Uterus (tissue), 4 donors: ENCODE measurements at places on chromosomes 1 and 21.

DNA sequence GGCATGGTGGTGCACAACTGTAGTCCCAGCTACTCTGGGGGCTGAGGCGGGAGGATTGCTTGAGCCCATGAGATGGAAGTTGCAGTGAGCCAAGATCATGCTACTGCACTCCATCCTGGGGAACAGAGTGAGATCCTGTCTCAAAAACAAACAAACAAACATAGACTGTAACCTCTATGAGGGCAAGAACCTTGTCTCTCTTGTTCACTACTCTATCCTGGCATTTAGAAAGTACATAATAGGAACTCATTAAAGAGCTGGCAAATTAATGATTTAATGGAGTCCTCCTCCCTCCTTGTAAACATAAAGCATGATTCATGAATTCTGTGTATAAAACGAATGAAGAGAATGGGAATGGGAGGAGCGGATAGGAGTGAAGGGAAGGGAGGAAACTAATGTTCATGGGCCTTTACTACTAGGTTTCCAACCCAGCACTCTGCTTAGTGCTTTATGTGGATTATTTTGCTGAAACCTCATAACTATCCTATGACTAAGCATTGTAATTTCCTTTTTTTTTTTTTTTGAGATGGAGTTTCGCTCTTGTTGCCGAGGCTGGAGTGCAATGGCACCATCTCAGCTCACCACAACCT lies 8.6 kb downstream of the LMOD1 start:
- DNase-seq, result no peak

DNA sequence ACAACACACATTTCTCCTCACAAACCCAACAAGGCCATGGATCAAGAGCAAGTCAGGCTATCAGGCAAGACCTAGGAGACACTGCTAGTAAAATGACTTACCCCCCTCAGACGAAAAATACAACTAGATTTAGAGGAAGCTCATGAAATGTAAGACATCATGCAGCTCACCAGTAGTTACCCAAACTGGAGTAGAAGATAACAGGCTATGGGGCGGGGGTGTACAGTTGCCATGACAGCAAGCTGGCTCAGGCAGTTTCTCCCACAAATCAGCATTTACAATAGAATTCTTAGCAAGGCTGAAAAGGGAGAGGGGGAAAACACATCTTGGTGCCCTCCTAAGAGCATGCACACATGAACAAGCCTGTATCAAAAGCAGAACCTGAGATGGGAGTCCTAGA lies 13.9 kb downstream of the TPM3 start:
- no peak for DNase-seq

DNA sequence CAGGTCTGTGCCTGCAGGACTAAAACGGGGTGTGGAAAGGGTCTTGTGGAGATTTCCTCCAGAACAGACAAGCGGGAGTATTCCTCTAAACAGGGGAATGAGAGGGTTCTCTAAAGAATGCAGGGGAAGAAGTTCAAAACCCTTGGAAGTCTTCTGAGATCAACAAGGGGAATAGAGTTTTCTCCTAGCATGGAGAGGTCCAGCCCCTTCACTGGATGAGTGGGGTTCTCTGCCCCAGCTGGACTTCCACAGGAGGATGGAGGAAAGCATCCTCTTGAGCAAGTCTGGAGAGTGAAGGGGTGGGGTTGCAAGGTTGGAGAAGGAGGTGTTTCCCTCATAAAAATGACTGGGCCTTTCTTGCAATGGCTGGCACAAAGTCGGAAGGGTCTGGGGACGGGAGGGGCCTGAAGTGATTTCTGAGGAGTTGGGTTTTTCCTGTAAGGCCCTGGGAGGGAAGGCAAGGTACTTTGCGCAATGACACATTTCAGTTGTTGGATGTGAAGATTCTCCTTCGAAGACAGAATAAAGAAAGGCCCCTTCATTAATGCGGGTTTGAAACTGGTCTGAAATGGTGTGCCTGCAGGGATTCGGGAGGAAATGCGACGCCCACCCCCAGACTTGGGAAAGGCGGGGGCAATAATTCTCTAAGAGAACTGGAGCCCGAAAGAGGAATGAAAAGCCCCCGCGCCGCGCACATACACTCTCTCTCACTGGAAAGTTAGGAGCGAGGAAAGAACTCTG lies 884 bp downstream of the SPATA6 start:
- peak; percentile 47 for DNase-seq

DNA sequence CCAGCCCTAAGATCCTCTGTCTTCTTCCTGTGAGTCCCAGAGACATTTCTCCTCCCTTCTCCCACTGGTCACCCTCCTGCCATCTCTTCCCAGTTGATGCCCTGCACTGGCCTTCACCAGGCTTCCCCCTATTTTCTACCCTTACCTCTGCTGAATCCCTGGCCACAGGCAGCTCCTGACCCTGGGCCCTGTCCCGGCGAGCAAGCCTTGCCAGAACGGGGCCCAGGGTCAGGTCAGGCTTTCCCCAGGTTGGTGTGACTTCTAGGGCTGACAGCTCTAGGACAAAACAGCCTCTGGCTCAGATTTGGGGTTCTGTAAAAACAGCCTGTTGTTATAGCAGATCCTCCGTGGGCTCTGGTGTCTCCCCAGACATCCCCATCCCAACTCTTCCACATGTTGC lies 52.7 kb upstream of the A3GALT2 start:
- DNase-seq, result no peak

DNA sequence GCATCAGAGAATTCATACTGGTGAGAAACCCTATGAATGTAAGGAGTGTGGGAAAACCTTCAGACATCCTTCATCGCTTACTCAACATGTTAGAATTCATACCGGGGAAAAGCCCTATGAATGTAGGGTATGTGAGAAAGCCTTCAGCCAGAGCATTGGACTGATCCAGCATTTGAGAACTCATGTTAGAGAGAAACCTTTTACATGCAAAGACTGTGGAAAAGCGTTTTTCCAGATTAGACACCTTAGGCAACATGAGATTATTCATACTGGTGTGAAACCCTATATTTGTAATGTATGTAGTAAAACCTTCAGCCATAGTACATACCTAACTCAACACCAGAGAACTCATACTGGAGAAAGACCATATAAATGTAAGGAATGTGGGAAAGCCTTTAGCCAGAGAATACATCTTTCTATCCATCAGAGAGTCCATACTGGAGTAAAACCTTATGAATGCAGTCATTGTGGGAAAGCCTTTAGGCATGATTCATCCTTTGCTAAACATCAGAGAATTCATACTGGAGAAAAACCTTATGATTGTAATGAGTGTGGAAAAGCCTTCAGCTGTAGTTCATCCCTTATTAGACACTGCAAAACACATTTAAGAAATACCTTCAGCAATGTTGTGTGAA lies 12.8 kb downstream of the ZFP69B start:
- no peak for DNase-seq

DNA sequence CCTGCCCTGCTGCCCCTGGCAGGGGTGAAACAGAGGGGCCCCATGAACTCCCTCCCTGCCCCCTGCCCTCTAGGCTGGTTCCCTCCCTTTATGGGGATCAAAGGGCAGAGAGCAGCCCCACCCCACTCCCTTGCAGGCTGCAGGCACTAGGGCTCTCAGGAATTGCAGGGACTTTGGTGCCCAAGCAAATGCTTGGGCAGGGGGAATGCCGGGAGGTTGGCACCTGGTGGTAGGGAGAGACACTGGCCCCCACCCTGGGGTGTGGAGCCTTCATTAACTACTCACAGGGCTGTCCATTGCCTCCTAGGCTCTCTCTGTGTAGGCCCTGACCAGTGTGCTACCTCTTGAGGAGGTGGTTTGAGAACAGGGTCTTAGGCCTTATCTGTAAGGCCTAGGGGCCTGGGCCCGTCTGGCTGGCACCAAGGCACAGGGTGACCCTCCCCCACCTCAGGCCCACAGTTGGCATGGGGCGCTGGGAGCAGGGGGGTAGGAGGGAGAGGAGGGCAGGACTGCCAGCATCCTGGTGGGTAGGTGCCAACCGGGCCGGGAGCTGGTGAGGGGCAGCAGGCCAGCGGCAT lies 4.7 kb downstream of the ZBTB7B start:
- no peak for DNase-seq

DNA sequence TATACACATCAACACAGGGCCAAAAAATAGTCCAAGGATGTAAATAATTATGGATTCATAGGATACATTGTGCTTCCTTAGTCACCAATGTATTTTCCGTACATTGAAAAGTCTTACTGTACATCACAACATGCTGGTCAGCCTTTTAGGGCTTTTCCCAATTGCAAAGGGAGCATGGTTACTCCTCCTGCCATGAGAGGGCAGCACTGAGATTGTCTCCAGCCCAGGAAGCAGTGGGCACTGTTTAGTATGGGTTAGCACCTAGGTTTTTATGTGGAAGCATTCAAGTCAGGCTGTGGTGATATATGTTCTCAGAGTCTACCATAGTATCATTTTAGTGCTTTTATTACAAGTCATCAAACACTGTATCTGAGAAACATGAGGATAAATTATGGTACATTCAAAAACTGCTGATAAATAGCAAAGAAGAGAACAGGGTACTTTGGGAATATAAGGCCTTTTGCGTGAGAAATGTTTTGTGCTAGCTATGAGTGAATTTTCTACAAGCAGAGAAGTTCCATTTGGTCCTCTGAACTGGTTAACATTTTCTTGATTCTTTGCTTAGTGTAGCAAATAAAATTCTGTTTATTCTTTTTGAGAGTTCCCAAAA lies 34.0 kb downstream of the ST6GALNAC5 start:
- no peak for DNase-seq

DNA sequence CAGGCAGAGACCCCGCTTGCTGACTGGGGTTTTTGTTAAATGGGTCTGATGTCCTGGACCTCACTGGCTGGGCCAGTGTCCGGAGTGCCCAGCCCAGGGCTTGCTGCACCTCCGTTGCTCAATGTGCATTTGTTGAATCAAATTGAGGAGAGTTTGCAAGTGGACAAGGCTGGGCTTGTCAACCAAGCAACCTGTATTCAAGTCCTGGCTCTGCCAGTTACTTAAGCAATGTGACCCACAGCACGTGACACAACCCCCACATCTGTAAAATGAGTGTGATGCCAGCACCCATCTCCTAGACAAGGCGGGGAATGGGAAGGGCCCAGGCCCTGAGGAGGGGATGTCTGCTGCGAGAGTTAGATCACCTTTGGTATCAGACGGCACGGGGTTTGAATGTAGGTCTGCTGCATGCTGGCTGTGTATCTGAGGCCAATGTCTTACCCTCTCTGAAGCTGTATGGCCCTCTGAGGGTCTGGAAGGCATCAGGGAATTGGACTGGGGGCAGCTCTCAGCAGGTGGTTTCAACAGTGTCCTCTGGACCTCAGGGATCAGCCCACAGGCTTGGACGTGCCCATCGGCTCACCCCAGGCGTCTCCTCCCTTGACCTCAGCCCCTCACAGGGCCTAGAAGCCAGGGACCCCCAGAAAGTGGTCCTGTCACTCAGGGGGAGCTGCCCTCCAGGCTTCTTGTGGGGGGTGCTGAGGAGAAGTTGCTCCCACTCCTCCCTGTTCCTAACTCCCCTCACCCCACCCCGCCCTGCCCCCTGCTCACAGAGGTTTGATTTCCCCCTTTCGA lies 51.0 kb upstream of the RUNX3 start:
- DNase-seq, result no peak

GRCh38 chr21:44846224-44846484 lies 27.3 kb downstream of the PTTG1IP start:
- no peak for DNase-seq

- DNase-seq, result no peak
Observed at GRCh38 chr21:28473530-28474220, 519.0 kb downstream of the LTN1 start.

- DNase-seq, result no peak
Observed at GRCh38 chr21:8989261-8989711, 1532.1 kb upstream of the TPTE start.

- DNase-seq, result no peak
Observed at GRCh38 chr1:44263568-44264450, 50.5 kb downstream of the DMAP1 start.

DNA sequence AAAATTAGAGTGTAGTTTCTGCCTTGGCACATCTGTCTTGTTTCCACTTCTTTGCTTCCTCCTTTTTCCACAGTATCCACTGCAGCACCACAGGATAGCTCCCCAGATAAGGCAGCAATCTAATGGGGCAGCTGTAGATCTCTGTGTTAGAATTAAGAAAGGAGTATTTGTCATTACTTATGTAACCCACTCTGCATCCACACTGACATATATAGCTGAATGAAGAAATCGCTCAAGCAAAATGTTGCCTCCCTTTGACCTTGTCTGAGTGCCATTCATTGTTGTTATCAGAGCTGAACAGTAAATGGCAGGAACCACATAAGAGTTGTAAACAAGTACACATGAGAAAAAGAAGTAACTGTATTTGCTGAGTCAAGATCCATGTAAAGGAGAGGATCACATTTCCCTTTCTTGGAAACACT lies 45.9 kb upstream of the DPH5 start:
- no peak for DNase-seq

DNA sequence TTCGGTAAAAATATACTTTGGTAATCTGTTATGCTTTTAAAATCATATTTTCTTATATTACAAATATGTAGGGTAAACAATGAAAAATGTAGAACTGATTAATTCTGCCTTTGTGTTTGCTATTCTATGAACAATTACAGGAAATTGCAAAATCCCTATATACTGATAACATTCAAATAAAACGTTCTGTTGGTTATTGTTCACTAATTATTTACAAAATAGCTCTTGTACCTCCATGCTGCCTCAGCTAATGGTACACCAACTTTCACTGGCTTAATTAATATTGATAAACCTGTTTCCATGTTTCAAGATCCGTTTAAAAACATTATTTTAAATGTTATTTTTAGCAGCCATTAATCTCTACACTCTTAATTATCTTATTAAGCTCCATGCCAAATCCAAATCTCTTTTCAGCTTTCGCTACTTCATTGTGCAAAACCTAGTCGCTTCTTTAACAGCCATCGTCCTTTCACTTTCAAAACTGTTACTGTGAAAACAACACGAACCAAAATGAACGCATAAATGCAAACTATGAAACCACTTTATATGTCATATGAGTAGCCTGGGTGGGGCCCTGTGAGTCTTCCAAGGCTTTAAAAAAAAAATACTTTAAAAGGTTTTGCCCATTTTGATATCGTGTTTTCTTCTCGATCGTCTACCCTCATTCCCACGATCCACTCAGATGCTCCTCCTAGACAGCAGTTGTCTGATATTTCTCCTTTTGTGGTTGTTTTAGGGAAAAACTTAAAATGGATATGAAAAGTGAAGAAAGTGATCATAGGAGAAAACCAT lies 807.1 kb downstream of the USP25 start:
- no peak for DNase-seq

DNA sequence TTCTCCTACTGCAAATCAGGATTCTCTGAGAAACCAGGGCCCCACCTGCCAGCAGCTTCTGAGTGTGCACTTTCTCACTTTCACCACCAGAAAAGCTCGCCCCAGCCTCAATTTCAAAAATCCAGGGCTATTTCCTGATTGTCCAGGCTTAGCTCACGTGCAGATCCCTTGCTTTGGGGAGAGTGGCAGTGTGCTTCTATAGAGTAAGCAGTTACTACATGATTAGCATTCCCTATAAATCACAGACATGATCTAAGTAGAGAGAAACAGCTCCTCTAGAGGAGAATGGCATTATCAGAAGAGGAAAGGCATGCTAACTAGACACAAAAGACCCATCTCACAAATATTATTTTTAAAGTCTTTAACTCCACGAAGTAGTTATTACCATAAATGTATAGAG lies 456.0 kb upstream of the PKN2 start:
- DNase-seq, result no peak

- no peak for DNase-seq
Observed at GRCh38 chr1:1355416-1355815, 2.9 kb downstream of the MXRA8 start.
